Glutamatergic neuron (in vitro differentiated cells): ENCODE measurements at places on chromosomes 3 and 15.

GRCh38 chr15:42184296-42184695 is 23.8 kb downstream of the VPS39 start:
- no peak for DNase-seq

GRCh38 chr3:32420126-32421038 is 28.7 kb downstream of the CMTM7 start:
- DNase-seq: no peak

GRCh38 chr15:39083213-39083612 is 497.7 kb upstream of the THBS1 start:
- DNase-seq: no peak

DNA sequence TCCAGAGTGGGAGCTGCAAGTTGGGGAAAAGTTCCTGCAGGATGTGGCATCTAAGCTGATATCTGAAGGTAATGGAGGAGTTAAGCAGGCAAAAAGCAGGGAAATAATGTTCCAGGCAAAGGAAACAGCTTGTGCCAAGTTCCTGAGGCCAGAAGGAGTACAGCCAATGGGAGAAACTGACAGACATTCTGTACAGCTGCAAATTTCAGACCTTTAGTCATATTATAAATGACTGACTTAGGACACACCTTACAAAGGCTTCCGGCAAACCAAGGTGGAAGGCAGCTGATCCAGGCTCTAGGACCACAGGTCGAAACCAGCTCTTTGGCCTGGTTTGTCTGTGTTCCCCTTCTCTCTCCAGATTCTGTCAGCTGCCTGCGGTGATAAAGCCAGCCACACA is 9.3 kb downstream of the WWTR1 start:
- DNase-seq: no peak

GRCh38 chr3:105788593-105788992 is 80.2 kb downstream of the CBLB start:
- no peak for DNase-seq

GRCh38 chr3:11820531-11821041 is 26.1 kb downstream of the TAMM41 start:
- no peak for DNase-seq

DNA sequence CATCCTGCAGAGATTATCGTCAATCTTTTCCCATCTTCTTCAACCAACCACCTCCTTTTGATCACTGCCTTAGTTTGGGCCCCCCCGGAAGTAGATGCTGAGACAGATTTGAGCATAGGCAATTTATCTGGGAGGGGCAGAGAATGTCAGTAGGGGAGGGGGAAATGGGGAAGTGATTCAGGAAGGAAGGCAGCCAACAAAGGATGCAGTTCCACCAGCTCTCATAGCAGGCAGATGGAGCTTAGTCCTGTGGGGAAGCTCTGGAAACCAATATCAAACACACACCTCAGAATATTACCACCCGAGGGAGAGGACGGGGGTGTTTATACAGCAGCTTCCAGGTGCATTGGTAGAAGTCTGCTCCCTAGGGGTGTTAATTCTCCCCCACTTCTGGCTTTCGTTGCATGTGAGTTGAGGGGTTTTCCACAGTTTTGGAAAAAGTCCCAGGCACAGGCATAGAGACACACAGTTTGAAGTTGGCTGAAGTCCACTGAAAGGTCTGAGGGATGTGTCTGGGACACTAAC is 91.5 kb upstream of the TNFAIP8L3 start:
- DNase-seq: no peak

DNA sequence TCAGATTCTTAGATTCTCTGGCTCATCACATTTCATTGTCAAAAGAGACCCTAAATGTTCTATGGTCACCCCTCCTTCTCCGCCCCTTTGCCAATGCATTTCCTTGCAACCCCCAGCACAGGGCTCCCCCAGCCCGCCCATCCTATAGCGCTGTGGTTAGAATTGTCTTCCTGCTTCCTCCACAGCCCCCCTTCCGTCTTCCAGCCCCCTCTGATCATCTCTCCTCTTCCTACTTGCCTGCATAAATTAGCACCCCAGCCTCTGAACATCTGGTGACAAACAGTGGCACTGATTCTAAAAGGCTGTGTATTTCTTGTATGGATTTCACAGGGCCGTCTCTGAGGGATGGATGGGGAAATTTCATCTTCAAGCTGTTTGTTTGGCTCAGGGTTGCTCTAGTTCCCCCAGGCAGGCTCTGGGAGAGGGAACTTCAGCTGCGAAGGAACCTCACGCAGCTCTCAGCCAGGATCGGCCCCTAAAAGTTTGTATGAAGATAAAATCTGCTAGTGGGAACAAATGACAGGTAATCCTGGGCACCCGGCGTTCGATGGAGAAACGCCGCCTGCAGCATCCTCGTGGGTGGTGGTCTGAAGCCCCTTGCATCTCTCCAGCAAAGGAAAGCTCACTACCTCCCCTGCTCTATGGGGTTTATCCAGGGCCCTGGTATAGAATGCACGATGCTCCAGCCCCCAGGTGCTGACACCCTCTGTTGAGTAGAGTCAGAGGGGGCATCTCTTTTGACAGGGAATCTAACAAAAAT is 83.0 kb downstream of the WNT7A start:
- DNase-seq: no peak

DNA sequence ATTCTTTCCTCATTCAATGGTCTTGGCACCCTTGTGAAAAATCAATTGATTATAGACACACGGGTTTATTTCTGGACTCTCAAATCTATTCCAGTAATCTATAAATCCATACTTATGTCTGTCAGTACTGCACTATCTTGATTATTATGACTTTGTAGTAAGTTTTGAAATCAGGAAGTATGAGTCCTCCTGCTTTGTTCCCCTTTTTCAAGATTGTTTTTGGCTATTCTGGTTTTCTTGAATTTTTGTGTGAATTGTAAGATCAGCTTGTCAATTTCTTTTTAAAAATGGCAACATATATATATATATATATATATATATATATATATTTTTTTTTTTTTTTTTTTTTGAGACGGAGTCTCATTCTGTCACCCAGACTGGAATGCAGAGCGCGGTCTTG is 32.3 kb upstream of the CFAP20DC start:
- DNase-seq: no peak

GRCh38 chr3:186754006-186754405 is 29.4 kb upstream of the EIF4A2 start:
- DNase-seq: no peak

DNA sequence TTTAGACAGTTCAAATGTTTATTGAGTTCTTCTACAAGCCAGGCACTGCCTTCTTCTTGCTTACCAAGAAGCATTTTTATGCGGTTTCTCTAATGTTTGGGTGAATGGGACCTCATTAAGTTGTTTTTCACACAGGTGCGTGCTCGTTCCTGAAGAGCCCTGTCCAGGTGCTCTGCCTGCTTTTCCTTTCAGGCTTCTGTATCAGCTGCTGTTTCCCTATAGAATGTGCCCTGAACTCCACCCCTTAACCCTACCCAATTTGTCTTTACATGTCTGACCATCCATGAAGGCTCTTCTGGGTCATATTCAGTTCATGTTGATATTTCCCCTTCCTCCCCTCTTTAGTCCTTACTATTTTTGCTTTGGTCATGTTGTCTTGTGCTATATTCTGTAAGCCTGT is 22.4 kb upstream of the GOLGA6L10 start:
- no peak for DNase-seq

- no peak for DNase-seq
These were observed 652.0 kb upstream of the NECTIN3 start for GRCh38 chr3:110419601-110420000.

GRCh38 chr15:35430301-35430700 is 115.7 kb downstream of the DPH6 start:
- DNase-seq: no peak

- no peak for DNase-seq
These were observed 67.4 kb downstream of the MYLK start for GRCh38 chr3:123816673-123817207.

- DNase-seq: no peak
These were observed 28.2 kb downstream of the MEX3B start for GRCh38 chr15:82017656-82018055.

GRCh38 chr3:70464876-70465275 is 152.4 kb upstream of the MDFIC2 start:
- DNase-seq: no peak

GRCh38 chr3:71226565-71227269 is 356.8 kb downstream of the FOXP1 start:
- no peak for DNase-seq

- no peak for DNase-seq
These were observed 38.4 kb downstream of the ABTB1 start for GRCh38 chr3:127711021-127711695.

DNA sequence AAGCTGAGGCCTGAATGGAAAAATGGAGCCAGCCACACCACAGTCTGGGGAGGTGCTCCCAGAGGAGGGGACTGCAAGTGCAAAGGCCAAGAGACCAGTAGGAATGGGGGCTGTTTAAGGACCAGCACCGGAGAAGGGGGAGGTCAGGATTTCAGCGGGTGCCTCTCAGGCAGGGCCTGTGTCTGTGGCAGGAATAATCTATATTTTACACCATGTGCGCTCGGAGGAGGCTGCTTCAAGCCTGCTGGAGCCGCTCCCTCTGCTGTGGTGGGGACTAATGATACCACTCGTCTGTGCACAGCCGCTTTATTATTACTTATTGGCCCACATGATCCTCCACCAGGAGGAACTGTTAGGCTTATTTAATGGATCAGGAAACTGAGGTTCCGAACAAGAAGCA is 45.3 kb downstream of the TPRA1 start:
- peak; percentile 60 for DNase-seq

GRCh38 chr3:82085356-82085755 is 323.9 kb upstream of the GBE1 start:
- no peak for DNase-seq

DNA sequence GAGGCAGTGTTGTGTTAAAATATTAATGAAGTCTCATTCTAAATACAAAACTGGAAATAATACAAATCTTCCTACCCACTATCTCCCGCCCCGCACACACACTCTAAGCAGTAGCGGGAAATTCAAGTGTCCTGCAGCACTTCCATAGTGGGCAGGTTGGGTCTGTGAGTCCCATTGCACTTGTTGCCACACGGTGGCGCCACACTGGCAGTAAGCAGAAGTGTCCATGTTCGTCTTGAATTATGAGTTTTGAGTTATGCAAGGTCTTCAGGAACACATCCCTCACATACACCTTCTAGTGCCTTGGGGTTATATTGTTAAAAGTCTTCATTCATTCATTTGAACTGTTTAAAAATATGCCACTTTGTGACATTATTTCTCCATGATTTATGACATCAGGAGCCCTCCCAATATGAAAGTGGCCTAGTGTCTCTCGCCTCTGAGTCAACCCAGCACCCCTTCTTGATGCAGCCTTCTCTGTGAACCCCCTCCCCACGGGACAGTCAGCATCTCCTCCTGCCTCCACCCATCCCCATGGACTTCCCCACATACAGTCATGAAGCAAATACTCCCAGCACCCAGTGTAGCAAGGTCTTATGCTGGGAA is 17.6 kb upstream of the CCDC174 start:
- peak; percentile 65 for DNase-seq

GRCh38 chr15:29045717-29046116 is 159.9 kb downstream of the APBA2 start:
- no peak for DNase-seq

DNA sequence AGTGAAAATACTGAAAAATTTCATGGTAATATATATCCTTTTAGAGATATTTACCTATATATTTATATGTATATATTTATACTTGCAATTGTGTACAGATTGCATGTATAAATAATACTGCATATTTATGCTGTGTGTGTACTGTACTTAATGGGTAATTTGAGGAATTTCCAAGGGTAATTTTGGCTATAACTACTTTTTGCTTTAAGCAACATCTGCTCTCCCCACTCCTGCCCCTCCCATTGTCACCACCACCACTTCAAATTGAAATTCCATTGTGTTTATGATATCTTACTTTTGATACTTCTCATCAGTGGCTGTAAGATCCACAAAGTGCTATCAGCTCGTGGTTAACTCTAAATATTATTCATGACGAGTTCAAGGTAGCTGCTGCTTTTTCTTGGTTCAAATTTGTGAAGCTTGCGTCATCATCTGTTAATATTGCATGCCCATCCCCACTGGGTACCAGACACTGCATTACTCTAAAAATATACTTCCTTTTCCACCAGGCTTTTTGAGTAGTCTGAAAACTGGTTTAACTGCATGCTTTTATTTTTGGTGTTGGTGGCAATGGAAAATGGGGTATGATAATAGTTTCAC is 91.7 kb upstream of the MITF start:
- DNase-seq: no peak

DNA sequence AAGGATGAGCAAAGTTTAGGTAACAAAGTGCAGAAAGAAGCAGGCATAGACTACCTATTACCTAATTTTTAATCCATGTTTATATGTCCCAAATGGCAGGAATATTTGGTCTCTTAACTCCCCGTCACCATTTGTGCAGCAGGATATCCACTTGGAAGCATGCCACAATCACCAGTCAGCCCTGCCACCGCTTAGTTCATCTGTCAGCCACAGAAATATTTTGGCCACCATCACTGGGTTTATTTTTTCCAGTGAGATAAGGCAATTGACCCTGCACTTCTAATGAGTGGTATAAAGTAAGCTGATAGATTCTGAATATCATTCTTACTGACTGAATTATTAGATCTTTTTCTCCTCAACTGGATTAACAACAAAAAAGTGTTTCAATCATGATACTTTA is 152.9 kb upstream of the SOX2 start:
- no peak for DNase-seq

DNA sequence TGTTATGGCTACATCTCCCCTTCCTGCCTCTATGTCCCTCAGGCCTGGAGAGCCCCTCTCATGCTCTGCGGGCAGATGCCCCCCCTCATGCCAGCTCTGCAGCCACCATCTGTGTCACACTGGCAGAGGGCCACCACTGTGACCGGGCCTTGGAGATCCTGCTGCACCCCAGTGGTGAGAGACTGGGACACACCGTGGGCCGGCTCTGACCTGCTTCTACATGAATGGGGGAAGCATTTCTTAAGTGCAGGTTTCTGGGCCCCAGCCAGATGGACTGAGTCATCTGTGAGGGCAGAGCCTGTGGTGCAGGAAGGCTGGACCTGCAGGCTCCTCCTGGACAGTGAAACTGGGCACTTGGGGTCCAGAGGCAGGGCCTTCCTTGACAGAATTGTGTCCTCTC is 4.8 kb downstream of the VWA5B2 start:
- no peak for DNase-seq

GRCh38 chr15:65660927-65661326 is 39.2 kb downstream of the SLC24A1 start:
- DNase-seq: no peak

DNA sequence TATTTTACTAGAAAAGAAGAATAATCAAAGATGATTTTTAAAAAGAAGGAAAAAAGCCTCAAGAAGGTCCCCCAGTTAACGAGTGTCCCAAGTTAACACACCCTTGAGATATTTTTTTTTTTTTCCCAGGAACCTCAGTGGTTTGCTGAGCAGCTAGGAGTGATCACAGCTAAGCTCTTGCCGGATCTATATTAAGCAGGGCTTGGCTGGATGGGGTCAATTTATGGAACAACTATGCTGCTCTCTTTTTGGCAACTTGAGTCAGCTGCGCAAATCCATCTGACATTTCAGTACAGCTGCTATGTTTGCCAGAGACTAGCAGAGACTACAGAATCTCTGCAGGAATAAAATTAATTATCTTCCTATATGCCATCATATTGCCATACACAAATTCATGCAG is at the start of gene LMOD3:
Gene LMOD3 (minus strand): TSS at position 193 of the 400 bp plus-strand sequence. CDS start 209 bp downstream, outside the sequence.
- no peak for DNase-seq

GRCh38 chr3:73225146-73225855 is 163.8 kb downstream of the EBLN2 start:
- DNase-seq: no peak
